ENCODE measurements at places on chromosomes 1 and 21. TPM values are rescaled to one million over a fixed set of nuclear protein-coding genes. Genes with fewer than 3 reads are reported as not detected.

- H3K27me3 ChIP-seq: no peaks in the 10 kb centered on the region
- no peak overlapping the region for H3K27ac ChIP-seq
- DNase-seq: no peak
- H3K4me1 ChIP-seq: peaks cover 7% of the 10 kb centered on the region
Observed at GRCh38 chr1:84410328-84411095, 12.2 kb downstream of the DNASE2B start.

- H3K36me3 ChIP-seq: no peaks in the 10 kb centered on the region
- H3K4me1 ChIP-seq: no peaks in the 10 kb centered on the region
- H3K27ac ChIP-seq: no peak overlapping the region
- DNase-seq: peak; percentile 73
- H3K27me3 ChIP-seq: no peaks in the 10 kb centered on the region
Observed at GRCh38 chr1:181936768-181937581, 124.5 kb downstream of the ZNF648 start.

DNA sequence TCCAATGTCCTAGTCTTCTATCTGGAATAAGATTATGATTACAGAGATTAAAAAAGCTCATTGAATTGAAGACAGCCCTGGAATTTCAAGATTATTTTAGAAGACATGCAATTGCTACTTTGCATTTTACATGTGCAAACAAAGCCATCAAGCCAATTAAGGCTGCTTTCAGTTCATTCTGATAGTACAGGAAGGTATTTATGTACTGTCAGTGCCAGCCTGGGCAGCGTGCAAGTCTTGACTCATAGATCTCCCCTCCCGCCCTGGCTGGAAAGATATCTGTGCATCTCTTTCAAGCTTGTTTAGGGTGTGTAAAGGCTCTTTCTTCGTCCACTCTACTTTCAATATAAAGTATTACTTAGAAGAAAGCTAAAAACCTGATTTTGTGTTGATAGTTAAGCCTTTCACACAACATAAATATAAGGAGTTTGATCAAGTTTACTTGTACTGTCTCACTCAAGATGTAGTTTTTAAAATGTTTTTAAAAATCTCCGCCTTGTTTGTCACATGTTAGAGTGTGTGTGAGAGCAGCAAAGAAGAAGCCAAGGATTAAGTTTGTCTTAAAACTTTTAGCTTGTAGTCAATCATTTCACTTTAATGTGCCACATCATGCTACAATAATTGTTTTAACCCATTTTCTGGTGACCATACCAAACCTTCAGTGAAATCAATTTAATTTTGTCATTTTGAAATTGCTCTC is 13.6 kb upstream of the LYPLAL1 start:
- no peak overlapping the region for H3K27ac ChIP-seq
- no peaks in the 10 kb centered on the region for H3K4me1 ChIP-seq
- H3K4me3 ChIP-seq: no peak overlapping the region
- H3K27me3 ChIP-seq: no peaks in the 10 kb centered on the region
- H3K36me3 ChIP-seq: no peaks in the 10 kb centered on the region

Gene KCNA2
- total RNA-seq: not detected

- H3K4me1 ChIP-seq: no peaks in the 10 kb centered on the region
- no peak overlapping the region for H3K4me3 ChIP-seq
Observed at GRCh38 chr1:232568331-232568852, 61.5 kb downstream of the SIPA1L2 start.

Gene HES3
- not detected for total RNA-seq

DNA sequence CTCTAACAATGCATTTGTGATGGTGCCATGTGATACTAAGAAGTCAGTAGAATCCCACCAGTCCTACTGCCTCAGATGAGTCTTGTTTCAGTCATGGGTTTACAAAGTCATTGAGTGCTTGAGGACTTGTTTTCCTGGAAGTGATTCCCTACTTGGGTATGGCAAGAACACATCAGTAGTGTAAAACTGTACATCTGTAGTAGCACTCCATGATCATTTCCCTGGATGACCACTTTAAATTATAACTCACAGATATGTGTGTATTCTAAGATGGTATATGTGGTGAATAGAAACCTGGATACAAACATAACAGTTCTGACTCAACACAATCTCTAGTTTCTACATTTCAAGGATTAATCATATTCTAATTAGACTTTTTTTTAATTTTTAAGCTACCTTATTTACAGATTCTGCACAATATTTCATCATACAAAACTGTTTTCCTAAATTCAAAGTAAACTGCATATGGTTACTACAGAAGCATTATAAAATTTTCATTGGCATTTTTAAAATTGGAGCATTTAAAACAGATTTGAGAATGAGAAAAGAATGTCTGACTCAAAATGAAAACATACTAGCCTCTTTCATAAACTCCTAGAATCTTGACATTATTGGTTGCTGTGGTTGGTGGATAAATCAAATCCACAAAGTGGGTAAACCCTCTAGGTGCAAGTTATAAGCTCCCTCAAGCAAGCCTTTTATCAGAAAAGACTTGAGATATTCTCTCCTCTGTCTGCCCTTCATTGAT is 6.8 kb upstream of the PSMG1 start:
- peaks cover 1% of the 10 kb centered on the region for H3K36me3 ChIP-seq
- H3K27me3 ChIP-seq: no peaks in the 10 kb centered on the region
- H3K4me3 ChIP-seq: no peak overlapping the region
- H3K27ac ChIP-seq: no peak overlapping the region
- no peaks in the 10 kb centered on the region for H3K4me1 ChIP-seq

Gene SYNC
- total RNA-seq: 0.51 TPM

GRCh38 chr1:11204396-11205190 is 15.4 kb downstream of the ANGPTL7 start:
- H3K4me1 ChIP-seq: no peaks in the 10 kb centered on the region
- H3K4me3 ChIP-seq: no peak overlapping the region
- H3K36me3 ChIP-seq: no peaks in the 10 kb centered on the region
- no peak overlapping the region for H3K27ac ChIP-seq
- no peaks in the 10 kb centered on the region for H3K27me3 ChIP-seq
- no peak for DNase-seq

Gene BMP8A
- total RNA-seq: 0.40 TPM

- DNase-seq: no peak
- H3K27ac ChIP-seq: no peak overlapping the region
- H3K27me3 ChIP-seq: peaks cover 44% of the 10 kb centered on the region
- H3K4me3 ChIP-seq: no peak overlapping the region
- H3K36me3 ChIP-seq: no peaks in the 10 kb centered on the region
Observed at GRCh38 chr1:7528386-7529198, 242.5 kb upstream of the VAMP3 start.
